NCI-H345 (cell line): ENCODE measurements at places on chromosomes 5 and 9.

GRCh38 chr9:110555551-110556331 lies 23.8 kb downstream of the SVEP1 start:
- no peak for DNase-seq

DNA sequence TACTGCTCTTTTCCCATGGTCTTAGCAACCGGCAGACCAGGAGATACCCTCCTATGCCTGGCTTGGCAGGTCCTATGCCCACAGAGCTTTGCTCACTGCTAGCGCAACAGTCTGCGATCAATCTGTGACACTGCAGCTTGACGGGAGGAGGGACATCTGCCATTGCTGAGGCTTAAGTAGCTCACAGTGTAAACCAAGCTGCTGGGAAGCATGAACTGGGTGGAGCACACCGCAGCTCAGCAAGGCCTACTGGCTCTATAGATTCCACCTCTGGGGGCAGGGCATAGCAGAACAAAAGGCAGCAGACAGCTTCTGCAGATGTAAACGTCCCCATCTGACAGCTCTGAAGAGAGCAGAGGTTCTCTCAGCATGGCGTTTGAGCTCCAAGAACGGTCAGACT lies 40.4 kb downstream of the MCTP1 start:
- DNase-seq: no peak

DNA sequence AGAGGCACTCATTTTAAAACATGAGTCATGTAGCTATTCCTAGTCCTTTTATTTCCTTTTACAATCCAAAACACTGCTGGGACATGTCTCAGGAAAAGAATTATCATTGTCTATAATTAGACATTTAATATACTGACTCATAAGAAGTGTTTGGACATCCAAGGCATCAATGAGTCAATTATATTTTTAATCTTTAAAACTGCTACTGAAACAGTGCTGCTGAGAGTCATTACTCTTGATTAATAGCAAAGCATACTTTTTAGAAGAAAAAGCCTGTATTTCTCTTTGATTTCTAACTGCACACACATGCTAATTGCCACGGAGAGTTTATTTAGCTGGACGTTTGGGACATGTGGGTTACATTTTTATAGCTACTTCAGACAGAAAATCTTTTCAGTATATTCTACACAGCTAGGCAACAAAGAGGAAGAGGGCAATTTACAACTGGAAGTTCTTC lies 1249.0 kb upstream of the CDH18 start:
- no peak for DNase-seq

DNA sequence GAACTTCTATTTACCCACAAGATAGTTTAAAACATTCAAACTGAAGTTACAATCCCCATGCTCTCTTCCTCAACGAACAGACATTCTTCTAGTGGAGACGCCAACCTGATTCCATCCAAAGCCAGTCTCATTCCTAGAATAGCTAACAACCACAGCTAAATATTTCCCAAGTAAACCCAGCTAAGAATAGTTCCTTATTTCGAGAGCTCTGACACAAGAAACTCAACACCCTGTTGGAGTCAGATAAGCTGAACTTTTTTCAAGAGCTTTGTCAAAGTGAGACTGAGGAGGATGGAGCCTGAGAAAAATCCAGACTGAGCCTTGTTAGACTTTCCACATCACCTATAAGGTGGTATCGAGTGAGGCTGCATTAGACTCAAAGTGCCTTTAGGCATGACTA lies 56.7 kb upstream of the RPS23 start:
- DNase-seq: no peak

- no peak for DNase-seq
Measured at GRCh38 chr9:129611307-129611800, 9.5 kb downstream of the C9orf50 start.

- DNase-seq: no peak
Measured at GRCh38 chr9:112170235-112170634, 4.9 kb downstream of the SUSD1 start.

GRCh38 chr5:58774937-58775336 lies 192.1 kb downstream of the RAB3C start:
- DNase-seq: no peak

DNA sequence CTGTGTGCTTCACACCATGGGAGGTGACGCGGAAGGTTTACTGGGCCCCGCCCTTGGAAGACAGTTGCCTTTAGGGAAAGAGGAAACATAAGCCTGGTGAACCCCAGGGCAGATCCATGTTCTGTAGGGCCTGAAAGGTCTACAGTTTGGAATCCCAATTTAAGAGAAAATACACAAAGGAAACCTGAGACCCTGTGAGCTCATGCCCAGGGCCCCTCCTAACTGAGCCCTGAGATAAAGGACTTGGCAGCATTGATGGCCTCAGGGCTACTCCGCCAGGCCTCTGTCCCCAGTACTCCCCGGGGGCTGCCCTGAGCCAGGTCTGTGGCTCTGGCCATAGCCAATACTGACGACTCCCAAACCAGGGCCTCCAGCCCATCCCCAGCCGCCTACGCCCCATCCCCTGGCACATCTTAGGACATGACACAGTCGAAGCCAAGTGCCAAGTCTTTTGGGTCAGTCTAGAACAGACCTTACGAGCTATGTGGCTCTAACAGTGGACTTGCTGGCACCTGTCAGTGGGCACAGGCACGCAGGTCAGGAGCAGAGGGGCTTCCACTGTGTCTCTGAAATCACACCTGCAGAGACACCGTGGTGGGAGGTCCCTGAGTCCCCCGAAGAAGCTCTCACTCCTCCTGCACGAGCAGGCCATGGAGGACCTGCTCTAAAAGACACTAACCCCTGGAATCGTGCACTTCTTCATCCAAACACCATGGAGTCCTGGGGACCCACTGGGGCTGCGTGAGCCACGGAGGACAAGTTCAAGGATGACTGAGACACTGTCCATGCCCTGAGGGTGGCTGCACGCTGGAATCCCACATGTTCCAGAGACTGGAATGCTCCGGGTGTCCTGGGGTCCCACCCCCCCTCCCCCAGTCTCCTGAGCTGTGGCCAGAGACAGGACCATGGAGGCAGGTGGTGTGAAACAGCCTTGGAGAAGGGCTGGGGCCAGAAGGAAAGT lies 40.3 kb upstream of the BARHL1 start:
- no peak for DNase-seq
